ENCODE measurements at places on chromosomes 2 and 18.

- no peak for DNase-seq
These were observed 37.5 kb downstream of the SLC5A7 start for GRCh38 chr2:108023776-108024175.

DNA sequence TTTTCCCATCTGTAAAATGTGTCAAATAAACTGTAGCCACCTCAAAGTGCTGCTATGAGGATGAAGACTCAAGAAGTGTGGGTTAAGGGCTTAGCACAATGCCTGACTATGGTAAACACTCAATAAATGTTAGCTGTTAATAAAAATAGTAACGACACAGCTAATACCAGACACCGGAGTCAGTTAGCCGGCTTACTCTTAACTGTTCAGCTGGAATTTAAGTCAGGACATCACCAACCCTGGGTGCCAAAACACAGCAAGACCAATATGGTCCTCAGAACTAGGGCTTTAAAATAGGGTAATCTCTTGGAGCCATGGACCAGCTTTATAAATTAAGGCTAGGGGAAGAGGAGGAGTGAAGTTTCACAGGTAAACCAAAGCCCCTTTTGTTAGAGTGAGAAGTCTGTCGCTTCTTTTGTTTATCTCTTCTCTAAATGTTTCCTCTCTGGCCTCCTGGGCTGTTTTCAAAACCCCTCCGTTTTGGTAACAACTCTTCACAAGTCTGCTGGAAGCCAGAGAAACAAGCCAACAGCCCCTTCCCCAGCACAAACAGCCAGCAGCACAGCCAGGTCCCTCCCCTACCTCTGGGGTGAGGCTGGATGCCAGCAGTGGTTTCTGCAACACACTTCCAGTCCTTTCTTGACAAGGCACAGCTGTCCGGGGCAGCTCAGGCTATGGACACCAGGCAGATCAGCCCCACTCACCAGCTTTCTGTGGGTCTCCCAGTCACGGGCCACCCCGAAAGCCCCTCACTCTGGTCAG lies 13.8 kb upstream of the FZD7 start:
- no peak for DNase-seq

DNA sequence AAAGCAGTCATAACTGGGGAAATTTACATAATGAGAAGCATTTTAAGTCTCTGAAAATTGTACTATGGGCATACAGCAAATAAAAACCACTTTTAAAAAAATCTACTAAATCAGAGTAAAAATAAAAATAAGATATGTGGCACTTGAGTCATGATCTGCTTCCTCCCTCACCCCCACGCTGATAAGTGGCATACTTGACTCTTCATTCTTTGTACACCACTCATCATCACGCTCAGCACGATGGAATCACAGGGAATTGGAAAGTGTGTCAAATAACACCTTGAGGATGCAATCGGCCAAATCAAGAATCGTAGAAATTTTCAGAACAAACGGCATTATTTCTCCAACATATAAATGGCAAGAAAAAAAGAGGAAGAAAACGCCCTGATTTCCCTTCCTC lies 41.1 kb upstream of the REG3G start:
- no peak for DNase-seq

GRCh38 chr2:164984428-164984827 lies 29.1 kb upstream of the SLC38A11 start:
- DNase-seq: no peak

- DNase-seq: no peak
These were observed 276 bp downstream of the NFE2L2 start for GRCh38 chr2:177264209-177264692.

- DNase-seq: no peak
These were observed 15.5 kb downstream of the ADRA2B start for GRCh38 chr2:96100893-96101304.

- no peak for DNase-seq
These were observed 88.1 kb downstream of the NDUFA10 start for GRCh38 chr2:239936838-239937581.

DNA sequence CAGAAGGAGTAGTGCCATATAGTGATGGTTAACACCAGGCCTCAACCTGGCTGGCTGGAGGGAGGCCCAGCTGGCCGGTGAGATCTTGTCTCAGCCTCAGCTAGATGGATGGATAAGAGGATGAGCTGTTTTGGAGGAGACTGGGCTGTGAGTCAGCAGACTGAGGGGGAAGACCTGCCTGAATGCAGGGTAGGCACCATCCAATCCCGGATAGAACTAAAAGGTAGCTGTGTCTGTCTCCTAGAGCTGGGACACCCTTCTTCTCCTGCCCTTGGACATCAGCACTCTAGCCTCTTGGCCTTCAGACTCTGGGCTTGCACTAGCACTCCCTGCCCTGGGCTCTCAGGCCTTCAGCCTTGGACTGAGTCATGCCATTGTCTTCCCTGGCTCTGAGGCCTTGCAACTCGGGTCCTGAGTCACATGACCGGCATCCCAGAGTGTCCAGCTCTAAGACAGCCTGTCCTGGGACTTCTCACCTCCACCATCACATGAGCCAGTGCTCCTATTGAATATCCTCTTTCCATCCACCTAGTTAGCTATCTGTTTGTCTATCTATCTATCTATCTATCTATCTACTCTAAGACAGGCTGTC lies 131.3 kb downstream of the TPO start:
- DNase-seq: no peak

GRCh38 chr2:138323382-138324067 lies 178.0 kb upstream of the SPOPL start:
- DNase-seq: no peak

GRCh38 chr18:34767601-34768027 lies 57.5 kb downstream of the DTNA start:
- DNase-seq: no peak

DNA sequence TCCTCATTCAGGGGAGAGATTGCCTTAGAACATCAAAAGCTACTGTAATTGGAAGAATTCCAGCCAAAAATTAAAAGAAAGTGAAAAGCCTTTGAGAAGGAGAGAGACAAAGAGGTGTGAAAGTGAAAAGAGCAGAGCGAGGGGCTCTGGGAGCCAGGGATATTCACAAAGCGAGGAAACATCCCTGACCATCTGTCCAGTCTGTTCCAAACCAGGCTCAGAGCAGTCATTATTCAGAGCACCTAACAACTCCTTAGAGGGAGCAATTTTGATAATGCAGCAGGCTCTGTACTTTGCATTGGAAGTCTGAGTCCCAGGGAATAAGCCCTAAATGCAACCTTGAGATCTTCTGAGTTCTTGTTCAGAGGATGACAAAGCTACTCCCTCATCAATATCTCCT lies 119.1 kb upstream of the LYPD1 start:
- DNase-seq: no peak

DNA sequence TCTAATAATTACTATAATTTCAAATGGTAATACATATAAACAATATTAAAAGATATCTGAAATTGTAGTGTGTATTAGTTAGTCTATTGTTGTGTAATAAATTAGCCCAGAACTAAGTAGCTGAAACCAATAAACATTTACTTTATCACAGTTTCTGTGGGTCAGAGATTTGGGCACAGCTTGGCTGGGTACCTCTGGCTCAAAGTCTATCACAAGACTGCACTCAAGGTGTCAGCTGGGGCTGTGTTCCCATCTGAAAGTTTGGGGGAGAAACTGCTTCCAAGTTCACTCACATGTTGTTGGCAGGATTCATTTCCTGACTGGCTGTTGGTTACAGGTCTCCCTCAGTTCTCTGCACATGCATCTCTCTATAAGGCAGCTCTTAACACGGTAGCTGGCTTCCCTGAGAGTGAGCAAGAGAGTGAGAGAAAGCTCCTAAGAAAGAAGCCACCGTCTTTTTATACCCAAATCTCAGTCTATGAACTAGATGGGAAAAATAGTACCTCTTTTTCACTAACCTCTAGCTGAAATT lies 25.6 kb upstream of the WIPF1 start:
- DNase-seq: no peak

- no peak for DNase-seq
These were observed 438.9 kb downstream of the PTPRM start for GRCh38 chr18:8005870-8006569.

GRCh38 chr2:43251171-43251731 lies 24.8 kb upstream of the ZFP36L2 start:
- DNase-seq: no peak

DNA sequence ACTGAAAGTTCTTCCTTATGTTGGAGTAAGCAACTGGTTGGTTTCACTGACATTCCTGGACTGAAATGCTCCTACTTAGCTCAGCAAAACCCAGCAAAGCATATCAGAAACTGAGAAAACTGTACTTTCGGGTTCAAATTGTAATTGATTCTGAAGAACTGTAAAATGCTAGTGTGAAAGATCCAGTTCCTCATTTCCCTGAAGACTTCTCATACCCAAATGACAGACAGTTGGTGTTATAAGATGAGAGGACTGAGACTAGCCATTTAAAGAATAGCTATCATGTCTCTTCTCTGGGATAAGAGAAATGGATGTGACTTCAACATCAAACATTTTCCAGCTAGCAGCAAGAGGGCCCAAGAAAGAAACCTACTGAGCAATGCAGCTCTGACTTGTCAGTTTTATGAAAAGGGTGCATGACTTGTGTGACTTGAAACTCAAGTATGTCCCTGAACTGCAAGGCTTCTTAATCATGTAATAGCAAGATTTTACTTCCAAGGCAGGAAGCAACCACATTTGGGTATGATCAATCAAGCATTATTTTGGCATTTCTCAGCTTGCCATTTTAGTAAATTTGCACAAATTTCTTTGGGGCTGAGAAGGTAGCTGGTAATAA lies 420.3 kb upstream of the MMADHC start:
- no peak for DNase-seq

- no peak for DNase-seq
These were observed 71.9 kb upstream of the LYPD6 start for GRCh38 chr2:149258531-149258930.

- no peak for DNase-seq
These were observed 17.3 kb downstream of the SPOPL start for GRCh38 chr2:138518860-138519259.

DNA sequence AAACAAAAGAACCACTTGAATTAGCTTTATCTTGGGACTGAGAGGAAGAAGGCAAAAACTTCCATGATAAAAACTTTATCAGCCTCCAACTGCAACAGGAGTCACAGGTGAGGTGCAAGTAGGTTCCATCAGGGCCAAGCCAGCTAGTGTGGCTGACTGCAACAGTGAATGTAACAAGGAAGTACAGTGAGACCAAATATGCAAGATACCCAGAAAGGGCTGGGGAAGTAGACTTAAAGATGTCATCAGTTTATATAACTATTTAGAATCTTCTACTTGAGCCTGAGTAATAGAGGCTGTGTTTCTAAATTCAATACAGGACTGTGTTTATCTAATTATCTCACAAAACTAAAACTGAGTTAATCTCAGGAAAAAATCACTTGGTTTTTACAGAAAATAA lies 14.8 kb downstream of the PLEKHM3 start:
- DNase-seq: no peak

DNA sequence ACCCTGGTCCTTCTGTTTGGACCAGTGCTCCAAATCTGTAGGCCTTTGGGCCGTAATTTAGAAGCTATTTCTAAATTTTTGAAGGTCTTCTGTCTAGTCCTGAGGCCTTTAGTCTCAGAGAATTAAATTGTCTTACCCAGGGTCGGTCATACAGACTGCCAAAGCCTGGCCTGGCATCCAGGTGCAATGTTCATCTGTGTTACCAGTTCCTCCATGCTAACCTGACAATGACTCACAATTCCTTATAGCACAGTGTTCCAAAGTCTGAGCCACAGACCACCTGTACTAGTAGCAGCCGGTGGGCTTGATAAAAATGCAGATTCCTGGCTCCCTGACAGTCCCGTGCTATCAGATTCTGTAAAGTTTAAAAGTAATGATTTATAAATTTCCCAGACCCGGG lies 77.7 kb upstream of the MAP4K3 start:
- DNase-seq: no peak

GRCh38 chr2:45902781-45903375 lies 251.4 kb downstream of the PRKCE start:
- no peak for DNase-seq

DNA sequence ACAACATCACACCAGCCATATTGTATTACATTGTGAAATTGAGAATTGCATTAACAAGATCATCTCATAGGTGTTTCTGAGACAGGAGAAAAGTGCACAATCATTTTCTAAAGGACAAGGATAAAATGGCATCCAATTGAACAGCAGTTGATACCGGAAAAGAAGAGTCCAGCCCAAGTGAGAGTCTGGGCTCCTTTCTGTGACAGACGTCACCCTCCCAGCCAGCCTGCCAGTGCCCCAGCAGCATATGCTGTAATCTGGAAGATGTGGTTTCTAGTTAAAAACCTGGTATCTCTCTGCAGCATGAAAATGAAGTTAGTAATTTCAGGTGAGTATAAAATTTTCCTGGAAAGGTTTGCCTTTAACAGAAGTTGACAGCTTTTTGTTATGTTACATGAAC lies 1531.7 kb upstream of the PIK3C3 start:
- DNase-seq: no peak

GRCh38 chr2:226446406-226447001 lies 353.1 kb downstream of the IRS1 start:
- DNase-seq: no peak

GRCh38 chr2:170461889-170462288 lies 253.2 kb upstream of the SP5 start:
- DNase-seq: no peak

DNA sequence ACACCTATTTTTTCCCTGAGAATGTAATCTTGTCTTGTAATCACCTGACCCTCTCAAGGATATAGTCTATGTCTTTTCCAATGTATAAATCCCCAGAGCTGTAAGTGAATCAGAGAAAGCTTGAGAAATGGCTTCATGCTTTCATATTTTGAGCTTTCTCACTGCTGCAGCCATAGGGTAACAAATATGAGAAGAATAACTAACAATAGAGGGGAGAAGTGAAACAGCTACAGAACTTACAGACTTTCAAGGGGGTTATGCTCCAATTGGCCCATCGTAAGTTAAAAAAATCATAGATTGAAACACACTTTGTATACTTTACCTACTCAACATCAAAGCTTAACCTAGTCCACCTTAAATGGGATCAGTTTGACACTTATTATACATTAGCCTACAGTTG lies 111.0 kb downstream of the CNTNAP5 start:
- no peak for DNase-seq

DNA sequence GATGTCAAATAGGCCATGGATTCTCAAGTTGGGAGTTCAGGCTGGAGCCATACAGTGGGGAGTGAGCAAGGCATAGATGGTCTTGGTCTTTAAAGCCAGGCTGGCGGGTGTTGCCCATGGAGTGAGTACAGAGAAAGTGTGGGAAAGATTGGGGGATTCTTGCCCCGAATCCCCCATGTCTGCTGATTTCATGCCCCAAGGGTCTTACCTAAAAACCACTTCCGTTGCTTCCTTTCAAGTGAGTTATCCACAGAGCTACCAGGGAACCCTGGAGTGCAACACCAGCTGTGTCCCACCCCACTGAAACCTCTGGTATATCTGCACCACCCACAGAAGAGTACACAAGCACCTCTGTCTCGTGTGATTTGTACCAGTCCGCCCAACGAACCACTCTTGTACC lies 31.4 kb downstream of the FHOD3 start:
- no peak for DNase-seq

Data from HL-60 (cell line).